ENCODE measurements at places on chromosomes 11 and 22. TPM values are rescaled to one million over a fixed set of nuclear protein-coding genes. Genes with fewer than 3 reads are reported as not detected.
A peak's percentile ranks its signal among the peaks of the same experiment; 100 is the strongest.

DNA sequence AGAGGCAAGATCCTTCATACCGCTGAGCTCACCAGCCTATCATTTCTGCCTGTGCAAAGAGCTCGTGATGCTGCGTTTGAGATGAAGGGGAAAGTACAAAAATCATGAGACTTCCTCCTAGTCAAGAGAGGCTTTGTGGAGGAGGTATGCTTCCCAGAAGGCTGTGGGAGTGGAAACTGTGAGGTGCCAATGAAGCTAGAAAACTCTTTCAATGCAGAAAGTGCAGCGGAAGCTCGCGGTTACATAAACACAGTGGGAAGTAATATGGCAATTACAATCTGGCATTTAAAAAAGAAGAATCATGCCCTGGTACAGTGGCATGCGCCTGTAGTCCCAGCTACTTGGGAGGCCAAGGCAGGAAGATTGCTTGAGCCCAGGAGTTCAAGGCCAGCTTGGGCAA, 134.8 kb downstream of the EHF start:
- DNase-seq, result no peak

- no peak for DNase-seq
Observed at GRCh38 chr22:20852503-20852902, 6.1 kb downstream of the PI4KA start.

- DNase-seq, result no peak
Observed at GRCh38 chr11:30045921-30046577, 29.2 kb upstream of the KCNA4 start.

DNA sequence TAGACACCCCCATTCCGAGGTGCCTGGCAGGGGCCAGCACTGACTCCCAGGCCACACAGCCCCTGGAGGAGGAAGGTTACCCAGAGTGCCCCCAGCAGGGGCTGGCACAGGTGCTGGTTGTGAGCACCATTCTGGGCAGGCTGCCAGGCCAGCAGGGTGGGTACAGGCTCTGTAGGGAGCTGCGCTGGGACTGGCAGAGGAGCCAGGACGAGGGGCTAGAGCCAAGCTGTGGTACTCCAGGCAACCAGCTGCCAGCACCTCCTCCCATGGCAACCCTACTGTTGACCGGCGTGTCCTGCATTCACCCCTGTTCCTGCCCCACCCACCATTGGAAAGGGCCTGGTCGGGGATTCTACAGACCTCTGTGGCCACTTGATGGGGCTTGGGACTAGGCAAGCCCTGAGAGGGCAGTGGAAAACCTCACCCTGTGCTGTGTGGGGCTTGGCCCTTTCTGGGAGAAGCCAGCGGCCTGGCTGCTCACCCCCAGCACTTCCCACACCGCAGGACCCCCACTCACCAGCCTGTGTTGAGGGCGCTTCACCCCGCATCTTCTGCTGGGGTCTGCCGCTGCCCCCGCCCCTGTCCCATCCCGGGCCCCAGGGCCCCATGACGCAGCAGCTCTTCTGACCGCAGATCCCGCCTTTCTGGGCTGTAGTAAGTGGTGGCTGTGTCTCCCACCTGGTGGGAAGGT, 1.9 kb downstream of the CLDN5 start:
- DNase-seq, result peak; percentile 73

- DNase-seq, result no peak
Observed at GRCh38 chr11:3008746-3009336, 16.7 kb upstream of the NAP1L4 start.

DNA sequence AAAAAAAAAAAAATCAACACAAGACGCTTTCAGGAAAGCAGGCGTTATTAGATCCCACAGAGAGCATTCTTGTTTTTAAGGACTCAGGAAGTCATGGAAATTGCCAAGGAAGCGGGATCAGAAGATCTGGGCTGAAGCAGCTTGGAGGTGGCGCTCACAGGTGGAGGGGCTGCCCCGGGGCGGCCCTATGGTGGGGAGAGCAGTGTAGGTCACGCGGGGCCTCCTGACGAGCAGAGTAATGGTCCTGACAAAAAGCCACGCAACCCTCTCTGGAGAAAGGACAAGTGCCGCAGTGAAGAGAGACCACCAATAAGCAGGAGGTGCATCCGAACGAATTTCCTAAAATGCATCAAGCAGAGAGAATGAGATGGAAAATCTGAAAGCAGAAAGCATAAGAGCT, 407.0 kb downstream of the BRD1 start:
- DNase-seq, result no peak

DNA sequence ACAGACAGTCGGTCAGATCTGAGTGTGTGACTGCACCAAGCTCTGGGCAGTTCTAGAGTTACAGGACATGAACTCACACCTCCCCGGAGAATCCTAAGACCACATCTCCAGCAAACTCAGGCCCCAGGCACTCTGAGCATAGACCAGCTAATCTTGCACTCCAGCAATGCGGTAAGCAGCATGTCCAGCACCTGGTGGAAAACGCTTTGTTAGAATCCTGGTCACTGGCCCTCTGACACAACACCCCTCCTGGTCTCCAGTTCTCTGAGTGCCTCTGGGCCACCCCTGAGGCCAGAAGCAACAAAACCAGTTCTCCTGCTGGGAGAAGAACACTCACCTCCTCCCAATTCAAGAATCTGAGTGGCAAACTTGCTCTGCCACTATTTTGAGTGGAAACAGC, 82.7 kb upstream of the TMEM45B start:
- DNase-seq, result no peak

- no peak for DNase-seq
Observed at GRCh38 chr11:86142170-86142569, 73.3 kb upstream of the PICALM start.

DNA sequence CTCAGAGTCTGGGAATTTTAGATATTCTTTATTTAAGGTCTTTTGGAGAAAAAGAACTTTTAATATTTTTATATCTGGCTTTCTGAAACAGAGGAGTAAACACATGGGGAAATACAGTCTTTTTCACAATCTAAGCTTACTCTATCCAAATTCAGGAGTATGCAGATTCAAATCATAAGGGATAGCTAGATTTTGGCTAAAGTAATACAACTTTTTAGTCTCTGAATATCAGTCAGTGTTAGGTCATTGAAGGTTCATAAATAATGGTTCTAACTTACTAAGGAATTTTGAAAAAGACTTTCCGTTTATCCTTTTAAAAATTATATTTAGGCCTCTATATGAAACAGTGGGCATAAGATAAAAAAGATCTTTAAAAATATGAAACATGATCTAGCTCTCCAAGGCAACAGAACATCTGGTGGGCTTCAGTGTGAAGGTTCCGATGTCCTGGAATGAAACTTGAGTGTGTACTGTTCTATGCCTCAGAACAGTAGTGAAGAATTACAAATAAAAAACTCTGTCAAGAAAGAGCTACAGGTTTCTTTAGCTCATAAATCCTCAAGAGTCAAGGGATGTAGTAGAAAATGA, 165.2 kb upstream of the PDGFD start:
- DNase-seq, result no peak

DNA sequence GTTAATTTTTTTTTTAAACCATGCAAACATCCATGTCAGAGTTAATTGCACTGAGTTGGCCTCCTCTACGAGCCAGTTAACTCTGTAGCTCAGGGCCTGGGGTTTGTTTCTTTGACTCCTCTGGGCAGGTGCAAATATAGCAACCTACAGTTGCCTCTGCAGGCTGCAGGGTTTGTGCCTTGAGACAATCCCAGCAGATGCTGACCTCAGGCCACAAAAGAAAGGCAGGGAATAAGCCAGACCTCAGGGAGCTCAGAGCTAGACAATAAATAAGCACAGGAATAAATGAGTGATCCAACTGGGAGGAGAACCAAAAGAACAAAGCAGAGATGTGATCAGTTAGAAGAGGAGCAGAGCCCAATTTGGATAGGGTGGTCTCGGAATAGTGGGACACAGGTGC, 390.8 kb downstream of the SHANK2 start:
- no peak for DNase-seq

DNA sequence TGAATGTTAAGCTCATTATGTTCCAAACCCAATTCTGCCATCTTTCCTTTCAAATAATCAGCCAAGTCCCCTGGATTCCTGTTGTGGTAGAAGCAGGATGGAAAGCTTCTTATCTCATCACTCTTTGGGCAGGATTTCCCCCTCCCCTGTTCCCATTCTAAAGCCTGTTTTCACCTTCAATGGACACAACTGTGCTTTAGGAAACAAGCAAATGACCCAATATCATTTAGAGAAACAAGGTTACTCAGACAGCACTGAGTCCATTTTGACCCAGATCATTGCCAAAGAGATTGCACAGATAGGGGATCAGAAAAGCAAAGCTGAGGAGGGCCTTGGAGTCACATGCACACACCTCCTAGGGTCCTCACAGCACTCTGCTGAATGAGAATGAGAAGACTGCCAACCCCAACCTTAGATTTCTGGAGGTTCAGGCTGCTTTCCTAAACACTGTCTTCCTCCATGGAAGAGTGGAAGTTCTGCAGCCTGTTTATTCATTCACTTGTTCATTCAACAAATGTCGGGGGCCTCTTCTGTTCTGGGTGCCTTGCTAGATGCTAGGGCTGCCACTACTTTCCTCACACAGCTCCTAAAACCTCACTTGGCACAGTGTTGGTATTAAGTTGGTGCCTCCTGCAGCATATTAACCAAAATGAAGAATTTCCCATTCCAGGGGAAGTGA, 95.3 kb downstream of the ME3 start:
- DNase-seq, result no peak

DNA sequence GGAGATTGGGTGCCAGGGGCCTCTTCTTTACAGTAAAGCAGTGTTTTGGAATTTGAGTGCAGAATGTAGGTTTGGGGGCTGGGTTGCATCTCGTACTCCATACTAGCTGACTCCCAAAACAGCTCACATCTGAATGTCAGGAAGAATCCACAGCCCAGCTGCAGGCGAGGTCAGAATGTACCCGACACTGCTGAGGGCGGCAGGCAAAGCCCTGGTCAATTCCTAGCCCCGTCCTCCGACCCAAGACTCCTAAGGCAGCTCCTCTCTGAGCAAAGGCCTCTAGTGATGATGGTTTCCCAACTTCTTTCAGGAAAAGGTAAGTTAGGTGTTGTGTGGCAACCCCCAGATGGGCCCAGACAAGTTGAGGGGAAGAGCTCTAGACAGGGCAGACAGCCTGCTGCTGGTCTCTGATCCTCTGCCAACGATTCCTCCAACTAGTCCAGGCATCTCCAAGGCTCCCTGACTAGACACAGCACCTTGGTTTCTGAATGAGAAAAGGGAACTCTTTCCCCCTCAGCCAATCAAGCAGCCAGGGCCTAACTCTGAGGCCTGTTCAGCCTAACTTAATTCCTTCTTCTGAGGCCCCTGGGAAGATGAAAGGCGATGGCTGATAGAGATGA, 8.6 kb downstream of the LARGE2 start:
- no peak for DNase-seq

GRCh38 chr11:34754171-34754823, 133.4 kb downstream of the EHF start:
- DNase-seq, result no peak

GRCh38 chr11:13268791-13269190, 8.8 kb upstream of the BMAL1 start:
- no peak for DNase-seq

DNA sequence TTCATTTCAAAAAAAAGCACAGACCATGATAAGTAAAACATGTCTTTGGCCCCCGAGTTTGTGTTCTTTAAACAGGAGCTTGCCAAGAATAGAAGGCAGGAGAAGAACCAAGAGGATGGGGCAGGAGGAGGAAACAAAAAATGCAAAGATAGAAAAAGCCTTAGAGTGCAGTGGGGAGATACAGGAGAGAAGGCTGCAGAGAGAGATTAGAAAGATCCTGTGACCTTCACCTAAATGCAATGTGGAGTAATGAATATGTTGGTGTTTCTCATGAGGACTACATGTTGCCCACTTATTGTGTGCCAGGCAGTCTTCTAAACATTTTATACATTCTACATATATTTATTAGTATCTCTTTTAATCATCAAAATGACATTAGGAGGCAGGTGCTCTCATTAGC, 2.3 kb upstream of the APLNR start:
- no peak for DNase-seq

DNA sequence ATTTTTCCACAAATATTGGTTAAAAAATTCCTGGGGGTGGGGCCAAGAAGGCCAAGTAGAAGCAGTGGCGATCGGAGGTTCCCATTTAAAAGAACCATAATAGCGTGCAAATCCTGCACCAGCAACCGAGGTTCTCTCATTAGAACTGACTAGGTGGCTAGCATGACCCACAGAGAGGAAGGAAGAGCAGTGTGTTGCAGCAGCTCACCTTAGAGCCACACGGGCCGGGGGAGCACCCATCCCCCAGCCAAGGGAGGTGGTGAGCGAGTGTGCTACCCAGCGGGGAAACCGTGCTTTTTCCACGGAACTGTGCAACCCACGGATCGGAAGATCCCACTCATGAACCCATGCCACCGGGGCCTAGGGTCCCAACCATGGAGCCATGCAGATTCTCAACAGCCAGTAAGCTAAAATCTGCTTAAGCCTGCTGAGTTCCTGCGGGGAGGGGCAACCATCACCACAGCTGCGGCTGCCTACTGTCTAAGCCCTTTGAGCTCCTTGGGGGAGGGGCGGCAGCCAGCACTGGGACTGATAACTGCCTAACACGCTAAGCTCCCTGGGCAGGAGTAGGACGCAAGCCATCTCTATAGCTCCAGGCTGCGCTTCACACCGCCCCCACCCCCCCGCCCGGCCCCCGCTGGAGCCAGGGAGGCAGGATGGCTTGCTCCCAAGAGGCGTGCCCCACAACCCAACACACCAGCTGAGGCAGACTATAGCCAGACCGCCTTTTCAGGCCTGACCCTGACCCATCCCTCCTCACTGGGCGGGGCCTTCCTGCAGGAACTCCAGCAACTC, 21.0 kb upstream of the HTATIP2 start:
- peak; percentile 26 for DNase-seq

DNA sequence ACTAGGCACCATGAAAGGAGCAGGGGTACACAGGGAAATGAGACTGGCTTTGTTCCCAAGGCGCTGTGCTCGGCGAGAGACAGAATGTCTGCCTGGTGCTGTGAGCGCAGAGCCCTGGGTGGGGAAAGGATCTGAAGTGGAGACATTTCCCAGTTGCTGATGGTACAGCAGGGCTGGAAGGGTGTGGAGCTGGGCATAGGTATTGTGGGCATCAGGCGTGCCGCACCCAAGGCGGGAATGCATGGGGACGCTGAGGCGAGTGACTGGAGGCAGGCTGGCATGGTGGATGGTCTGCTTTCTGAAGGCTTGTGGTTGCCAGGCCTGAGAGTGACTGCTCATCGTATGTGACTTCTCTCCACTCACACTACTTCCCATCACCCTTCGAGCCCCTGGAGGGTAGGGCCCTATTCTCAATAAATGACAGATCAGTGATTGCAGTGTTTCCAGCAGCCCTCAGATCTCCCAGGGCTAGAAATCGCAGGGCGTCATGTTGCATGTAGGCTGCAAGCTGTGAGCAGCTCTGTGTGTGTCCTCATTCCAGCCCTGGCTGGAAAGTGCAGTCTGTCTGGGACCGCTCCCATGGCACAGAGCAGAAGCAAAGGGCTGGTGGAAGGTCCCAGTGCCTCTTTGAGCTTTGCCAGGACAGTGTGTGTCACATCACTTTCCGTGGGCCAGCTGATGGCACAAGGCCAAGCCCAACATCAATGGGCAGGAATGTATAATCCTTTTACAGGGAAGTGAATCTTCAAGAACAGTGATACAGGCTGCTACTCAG, 67.7 kb downstream of the TBC1D22A start:
- DNase-seq, result peak; percentile 4

- DNase-seq, result no peak
Observed at GRCh38 chr11:126129727-126130671, 67.3 kb upstream of the CDON start.

Gene TMEM135
- 27.9 TPM for total RNA-seq

Gene BTBD10
- 27.7 TPM for total RNA-seq

Gene OR8H1
- total RNA-seq, result not detected

Gene SAA4
- total RNA-seq, result not detected

Gene CPT1B
- 27.6 TPM for total RNA-seq

Gene ANGPTL5
- total RNA-seq, result not detected

Gene RBMXL2
- total RNA-seq, result not detected

Gene MYH9
- total RNA-seq, result 117 TPM

Gene TREH
- not detected for total RNA-seq
